ENCODE measurements at places on chromosomes 3 and 15.

DNA sequence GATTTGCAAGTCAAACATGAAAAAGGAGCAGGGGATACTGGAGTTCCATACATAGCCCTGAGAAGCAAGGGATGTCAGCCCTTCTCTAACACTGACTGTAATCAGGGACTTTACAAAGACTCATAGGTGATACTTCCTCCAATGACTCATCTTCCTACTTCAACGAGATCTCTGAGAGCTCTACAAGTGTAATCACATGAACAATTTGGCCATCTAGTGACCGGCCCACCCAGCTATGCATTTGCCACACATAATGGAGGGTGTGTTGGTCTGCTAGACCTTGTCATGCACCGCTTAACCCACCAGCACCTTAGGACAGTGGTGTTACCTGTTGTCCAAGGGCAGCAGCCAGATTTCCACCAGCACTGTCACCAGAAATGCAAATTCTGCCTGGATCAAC, 75.3 kb downstream of the NCEH1 start:
- peak; percentile 53 for DNase-seq

DNA sequence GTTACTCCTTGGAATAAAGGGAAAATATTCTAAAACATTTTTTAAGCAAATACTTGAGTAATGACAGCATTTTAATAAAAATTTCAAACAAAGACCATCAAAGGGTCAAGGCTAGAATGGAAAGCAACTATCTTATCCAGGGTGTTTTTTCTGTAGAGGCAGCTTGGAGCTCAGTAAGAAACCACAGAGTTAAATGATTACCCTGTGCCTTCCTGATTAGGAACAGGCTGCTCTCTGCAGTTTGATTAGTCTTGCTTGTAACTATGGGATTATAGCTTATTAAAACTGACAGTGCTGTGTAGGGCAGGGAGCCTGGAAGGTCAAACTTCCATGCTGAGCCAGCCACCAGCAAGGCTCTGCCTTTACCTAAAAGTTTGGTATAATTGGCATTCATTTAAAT, 33.1 kb downstream of the QTRT2 start:
- DNase-seq, result no peak

DNA sequence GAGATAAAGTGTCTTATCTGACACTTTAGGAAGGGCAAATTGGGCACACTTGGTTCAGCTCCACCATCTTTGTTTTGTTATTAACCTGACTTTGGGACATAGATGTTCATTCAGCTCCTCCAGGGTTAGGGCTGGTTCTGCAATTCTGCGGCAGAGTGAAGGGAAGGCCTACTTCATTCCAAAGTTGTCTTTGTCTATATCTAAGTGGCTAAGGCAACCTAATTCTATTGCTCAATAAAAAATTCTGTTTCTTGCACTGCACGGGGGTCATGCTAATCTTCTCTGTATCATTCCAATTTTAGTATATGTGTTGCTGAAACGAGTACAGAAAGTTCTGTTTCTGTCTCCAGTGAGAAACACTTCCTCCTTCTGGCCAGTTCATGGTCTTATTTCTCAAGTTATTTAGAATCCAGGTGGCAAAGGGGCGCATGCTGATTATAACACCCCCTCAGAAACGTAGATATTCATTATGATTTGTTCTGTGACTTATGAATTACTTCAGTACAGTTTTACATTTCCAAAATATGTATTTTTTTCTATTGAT, 53.5 kb downstream of the PFN2 start:
- no peak for DNase-seq

- DNase-seq, result no peak
Observed at GRCh38 chr15:47407692-47408091, 309.6 kb upstream of the SEMA6D start.

GRCh38 chr3:70716832-70717231, 404.4 kb upstream of the MDFIC2 start:
- DNase-seq, result peak; percentile 70

- DNase-seq, result no peak
Observed at GRCh38 chr3:195060531-195061291, 210.2 kb downstream of the XXYLT1 start.

DNA sequence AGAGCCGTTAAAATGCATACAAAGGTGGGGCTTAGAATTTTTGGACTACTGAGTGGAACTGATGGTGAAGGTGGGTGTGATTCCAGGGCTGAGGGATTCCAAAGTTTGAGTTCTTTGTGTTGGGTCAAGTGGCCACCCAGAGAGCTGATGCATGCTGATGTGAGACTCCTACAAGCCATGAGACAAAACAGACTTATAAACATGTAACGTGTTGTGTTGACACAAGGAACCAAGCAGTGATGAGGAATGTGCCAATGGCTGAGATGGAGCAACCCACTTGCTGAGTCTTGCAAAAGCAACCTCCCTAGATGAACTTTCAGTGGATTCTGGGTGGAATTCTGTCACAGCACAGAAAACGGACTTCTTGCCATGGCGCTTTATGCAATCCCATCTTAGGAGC, 289.0 kb downstream of the TLE3 start:
- DNase-seq, result peak; percentile 36

GRCh38 chr3:52452570-52453221, 1.1 kb downstream of the TNNC1 start:
- DNase-seq, result no peak

- no peak for DNase-seq
Observed at GRCh38 chr15:22902046-22902445, 63.6 kb downstream of the NIPA2 start.

GRCh38 chr3:17800232-17800631, 57.8 kb upstream of the TBC1D5 start:
- DNase-seq, result peak; percentile 17

GRCh38 chr3:79310016-79310415, 457.8 kb downstream of the ROBO1 start:
- no peak for DNase-seq

DNA sequence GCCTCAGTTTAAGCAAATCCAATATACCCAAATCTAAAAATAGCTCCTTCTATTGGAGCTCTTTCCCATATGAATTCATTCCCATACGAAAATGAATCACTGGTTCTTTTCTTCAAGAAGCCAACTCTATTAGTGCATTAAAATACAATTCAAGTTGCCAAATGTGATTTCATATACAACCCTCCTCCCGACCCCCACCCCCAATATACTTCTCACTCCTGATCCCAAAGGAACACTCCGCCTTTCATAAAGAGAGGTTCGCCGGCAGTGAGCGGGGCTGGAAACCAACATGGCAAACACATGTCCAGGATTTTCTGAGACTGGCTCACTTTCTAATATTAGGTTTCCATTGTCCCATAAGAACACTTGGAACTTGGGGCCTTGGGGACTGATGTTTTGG, 48.5 kb downstream of the MAGEF1 start:
- DNase-seq, result no peak

- no peak for DNase-seq
Observed at GRCh38 chr15:39668457-39668856, 87.6 kb downstream of the THBS1 start.

DNA sequence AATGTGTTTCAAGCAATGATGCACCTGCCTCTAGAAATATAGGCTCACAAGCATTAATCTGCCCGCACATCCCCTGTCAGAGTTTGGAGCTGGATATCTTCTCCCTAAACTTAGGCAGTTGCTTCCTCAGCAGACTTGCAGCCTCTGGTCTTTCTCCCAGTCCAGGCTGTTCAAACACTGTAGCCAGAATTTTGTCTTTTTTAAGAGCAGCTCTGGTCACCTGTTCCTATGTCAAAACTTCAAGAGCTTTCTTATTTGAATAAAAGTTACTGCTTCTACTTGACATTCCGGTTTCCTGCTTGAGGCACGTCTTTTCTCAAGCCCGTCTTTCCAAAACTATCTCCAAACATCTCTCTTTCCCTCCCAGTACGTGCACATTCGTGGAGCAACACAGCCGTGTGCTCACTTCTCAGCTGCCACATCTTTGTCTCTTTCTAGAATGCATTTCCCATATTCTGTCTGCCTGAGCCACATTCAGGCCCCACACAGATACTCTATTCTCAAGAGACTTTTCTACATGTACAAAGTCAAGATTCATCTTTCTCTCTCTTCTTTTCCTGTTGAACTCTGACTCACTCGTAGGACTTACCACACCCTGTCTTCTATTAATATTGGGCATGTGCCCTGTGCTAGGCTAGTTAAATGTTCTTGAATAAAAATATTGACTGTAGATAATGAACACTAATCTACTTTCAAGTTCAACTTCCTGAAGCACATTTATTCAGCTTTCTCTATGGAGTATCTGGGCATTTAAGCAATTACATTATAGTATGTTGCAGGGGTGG, 307.7 kb upstream of the SOX2 start:
- no peak for DNase-seq

GRCh38 chr15:66756295-66756694, 54.3 kb downstream of the SMAD6 start:
- DNase-seq, result no peak

Measured in iris pigment epithelial cell (primary cell).